ENCODE measurements at places on chromosomes 7 and 10.

- DNase-seq, result no peak
Measured at GRCh38 chr10:97117372-97117771, 68.4 kb downstream of the SLIT1 start.

- no peak for DNase-seq
Measured at GRCh38 chr7:102175423-102176170, 111.1 kb upstream of the SH2B2 start.

DNA sequence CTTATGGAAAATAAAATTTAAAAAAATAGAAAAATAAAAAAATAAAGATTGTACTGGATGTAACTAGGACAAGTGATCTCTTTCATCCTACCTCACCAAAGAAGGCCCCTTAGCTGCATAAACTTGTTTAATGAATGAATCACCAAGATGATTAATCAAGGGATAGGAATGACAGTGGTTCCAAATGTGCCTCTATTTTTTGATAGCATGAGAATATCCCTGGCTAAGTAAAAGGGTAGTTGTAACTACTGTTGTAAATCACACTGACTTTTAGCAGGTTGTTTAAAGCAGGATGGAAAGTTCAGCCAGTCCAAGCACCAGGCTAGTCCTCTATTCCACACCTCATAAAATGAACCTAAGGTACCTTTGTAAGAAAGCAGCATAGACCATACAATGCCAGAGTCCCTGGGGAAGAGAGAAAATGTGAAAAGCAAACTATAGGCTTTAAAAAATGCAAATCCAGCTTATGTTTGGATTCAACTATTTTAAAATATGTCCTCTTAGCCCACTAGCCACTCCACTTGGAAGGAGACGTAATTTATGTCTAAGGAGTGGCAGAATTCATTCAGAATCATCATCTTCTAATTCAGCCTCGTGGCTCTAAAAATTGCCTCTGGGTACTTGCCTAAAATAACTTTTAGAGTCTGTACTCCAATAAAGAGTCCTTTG is 126.8 kb downstream of the SKIDA1 start:
- DNase-seq, result no peak

DNA sequence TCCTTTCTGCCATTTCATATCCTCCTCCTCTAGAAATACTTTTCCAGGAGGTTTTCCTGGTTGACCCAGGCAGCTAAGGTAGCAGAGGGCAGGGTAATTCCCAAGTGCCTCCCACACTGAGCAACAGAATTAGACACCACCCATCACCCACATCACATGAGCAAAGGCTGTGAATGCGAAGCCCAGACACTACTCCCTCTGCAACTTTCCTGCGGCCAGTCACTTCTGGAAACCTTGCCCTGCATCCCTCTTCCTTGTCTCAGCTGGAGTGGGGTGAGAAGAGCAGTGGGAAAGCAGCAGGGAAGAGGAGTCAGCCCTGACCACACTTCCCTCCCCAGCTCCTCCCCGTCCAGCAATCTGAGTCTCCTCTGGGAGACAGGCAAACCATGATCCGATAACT is 15.2 kb downstream of the TMEM176B start:
- no peak for DNase-seq

- DNase-seq, result no peak
Measured at GRCh38 chr7:150784120-150784736, 15.9 kb downstream of the TMEM176B start.

DNA sequence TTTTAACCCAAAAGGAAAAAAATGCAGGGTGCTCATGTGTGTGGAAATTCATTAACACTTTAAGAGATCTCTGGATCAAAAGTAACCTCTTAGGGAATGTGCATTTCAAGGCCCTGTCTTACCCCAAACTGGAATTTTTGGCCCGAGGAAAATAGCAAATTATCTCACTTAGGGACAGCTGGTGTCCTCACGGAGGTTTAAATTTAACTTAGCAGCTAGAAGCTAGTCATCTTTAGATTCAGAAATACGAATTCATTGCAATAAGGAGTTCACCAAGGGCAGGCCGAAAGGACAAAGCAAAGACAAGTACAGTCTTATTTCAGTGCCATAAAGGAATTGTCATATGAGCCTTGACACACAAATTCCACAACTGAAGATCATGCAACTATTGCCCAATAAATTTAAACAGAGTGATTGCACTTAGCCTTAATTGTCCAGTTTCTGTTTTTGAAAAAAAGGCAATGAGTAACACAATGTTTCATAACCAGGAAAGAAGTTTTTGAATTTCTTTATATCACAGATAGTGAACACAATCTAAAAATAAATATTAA is 22.4 kb upstream of the SEMA3C start:
- no peak for DNase-seq

DNA sequence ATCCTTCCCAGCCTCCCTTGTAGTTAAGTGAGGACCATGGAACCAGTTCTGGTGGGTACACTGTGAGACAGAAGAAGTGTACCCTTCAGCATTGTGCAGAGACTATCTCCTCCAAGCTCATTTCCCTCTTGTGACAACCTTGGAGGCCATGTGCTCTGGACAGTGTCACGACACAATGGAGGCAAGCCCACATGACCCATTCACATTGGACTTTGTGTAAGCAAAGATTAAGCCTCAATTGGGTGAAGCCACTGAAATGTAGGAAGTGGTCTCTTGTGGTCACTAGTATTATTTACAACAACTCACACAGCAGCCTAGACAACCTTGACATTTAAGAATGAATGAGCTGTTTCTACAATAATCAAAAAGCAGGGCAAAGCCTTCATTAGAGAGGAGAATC is 124.2 kb downstream of the INHBA start:
- no peak for DNase-seq

- DNase-seq, result no peak
Measured at GRCh38 chr10:27558612-27559020, 54.5 kb downstream of the RAB18 start.

GRCh38 chr7:15755061-15755460 is 68.6 kb upstream of the MEOX2 start:
- no peak for DNase-seq

- no peak for DNase-seq
Measured at GRCh38 chr10:93267521-93267920, 193.8 kb downstream of the CYP26A1 start.

DNA sequence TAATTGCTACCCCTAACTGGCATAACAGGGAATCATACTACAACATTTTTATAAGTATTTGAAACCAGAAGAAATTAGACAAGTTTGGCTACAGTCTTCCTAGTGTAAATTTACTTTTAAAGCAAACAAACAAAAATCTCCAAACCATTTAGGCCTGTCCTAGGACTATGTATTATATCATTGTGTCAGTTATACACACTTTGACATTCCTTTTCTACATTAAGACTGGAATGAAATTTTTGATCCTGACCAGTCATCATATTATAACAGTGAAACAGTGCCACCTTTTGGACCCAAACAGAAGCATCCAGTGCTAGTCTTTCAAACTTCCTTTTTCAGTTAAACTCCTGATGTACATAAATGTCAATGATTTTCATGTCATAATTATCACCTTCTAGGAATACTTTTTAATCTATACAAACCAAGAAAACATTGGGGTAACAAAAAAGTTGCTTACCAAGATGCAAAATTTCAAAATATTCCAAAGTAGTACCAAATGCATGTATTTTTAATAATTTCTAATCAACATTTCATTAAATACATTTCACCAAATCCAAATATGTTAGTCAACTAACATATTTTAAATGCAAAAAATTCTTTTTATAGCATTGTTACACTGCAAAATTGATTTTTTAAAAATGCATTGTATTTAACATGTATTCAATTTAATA is 75.7 kb downstream of the IMMP2L start:
- no peak for DNase-seq

- no peak for DNase-seq
Measured at GRCh38 chr10:68176797-68177196, 55.1 kb downstream of the ATOH7 start.

- DNase-seq, result no peak
Measured at GRCh38 chr7:45589061-45589460, 14.9 kb downstream of the ADCY1 start.

GRCh38 chr7:44962483-44963251 is 16.1 kb downstream of the MYO1G start:
- DNase-seq, result no peak

GRCh38 chr10:95792211-95792780 is 36.3 kb downstream of the ENTPD1 start:
- no peak for DNase-seq

GRCh38 chr7:139095194-139095659 is 14.3 kb downstream of the ZC3HAV1 start:
- DNase-seq, result peak; percentile 88

DNA sequence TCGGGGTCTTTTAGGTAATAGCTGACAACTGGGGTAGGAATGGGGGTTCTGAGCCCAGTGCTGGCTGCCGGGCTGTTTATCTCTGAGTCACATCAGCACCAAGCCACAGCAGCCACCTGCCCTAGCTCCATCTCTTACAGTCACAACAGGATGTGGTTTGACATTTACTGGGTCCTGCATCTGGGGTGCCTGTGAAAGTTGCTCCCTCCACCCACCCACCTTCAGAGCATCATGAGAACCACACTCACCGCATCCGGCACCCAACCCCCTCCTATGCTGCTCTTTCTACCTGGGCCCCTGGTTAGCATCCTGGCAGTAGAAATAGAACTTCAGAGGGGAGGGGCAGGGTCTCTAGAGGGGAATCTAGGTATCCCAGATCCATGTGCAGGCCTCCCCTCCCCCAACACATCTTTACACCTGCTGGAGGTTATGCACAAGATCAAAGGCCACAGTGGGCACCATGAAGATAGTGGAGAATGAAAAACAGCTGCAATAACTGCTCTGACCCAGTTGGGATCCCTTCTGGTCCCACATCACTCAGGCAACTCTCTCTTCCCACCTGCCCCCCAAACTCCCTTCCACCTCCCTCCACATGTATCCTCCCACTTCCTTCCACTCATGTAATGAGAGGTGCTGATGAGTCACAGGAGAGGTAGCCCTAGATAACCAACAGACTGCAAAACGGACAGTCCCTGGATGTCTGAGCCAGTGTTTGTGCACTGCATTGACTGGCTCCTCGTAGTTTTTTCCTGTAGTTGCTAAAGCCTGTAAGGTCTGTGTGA is 38.2 kb downstream of the PRSS2 start:
- peak; percentile 89 for DNase-seq

DNA sequence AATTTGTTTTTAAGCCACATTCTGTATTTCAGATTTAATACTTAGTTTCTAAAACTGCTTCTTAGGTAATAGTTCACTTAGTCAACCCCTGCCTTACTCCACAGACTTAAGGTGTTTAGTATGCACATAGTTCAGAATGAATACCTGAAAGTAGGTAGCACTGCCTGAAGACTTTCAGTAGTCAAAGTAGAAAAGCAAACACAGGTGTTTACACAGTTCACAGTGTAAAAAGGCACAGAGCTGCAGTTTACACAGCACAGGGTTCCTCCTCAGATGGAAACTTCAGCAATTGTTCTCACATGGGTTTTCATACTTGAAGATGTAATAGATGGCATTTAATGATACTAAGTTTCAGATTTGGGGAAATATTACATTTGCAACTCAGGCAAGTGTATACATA is 3.1 kb upstream of the PKD1L1 start:
- DNase-seq, result no peak

DNA sequence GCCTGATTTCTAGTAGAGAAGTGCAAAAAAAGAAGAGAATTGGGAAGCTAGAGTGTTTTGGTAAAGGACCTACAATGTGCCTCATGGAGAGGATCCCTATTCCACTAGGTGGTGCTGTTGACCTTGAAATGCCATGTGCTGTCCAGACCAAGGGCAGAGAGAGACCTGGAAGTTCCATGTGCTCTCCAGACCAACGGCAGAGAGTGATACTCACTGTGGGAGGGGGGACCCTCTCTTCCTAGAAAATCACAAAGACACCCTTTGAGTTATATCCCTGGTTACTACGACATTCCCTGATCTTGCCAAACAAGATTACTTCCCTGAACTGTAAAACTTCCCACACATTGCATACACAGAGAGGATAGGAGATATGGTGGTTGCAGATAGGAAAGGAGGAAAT is 212.7 kb upstream of the ZNF804B start:
- no peak for DNase-seq

DNA sequence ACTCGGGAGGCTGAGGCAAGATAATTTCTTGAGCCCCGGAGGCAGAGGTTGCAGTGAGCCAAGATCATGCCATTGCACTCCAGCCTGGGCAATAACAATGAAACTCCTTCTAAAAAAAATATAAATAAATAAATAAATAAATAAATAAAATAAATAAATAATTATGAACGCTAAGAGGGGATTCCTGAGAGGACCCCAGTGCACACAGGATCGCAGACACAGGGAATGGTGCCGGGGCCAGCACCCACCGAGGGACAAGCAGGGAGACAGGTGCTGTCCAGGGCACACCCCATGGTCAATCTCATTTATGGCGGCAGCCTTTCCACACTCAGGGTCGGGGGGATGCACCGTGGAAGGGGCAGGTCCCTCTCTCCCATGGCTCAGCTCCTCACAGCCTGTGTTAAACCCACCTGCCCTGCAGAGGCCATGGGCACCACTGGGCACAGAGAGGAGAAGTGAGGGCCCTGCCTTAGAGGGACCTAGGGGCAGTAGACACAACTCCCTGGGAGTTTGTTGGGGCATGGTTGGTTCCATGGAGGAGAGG is 2.2 kb upstream of the RAMP3 start:
- DNase-seq, result no peak

- DNase-seq, result no peak
Measured at GRCh38 chr7:68070992-68071391, 1074.4 kb downstream of the TYW1 start.

- no peak for DNase-seq
Measured at GRCh38 chr7:155660059-155660757, 15.7 kb downstream of the RBM33 start.

- DNase-seq, result no peak
Measured at GRCh38 chr10:78312197-78313047, 278.8 kb downstream of the RPS24 start.

DNA sequence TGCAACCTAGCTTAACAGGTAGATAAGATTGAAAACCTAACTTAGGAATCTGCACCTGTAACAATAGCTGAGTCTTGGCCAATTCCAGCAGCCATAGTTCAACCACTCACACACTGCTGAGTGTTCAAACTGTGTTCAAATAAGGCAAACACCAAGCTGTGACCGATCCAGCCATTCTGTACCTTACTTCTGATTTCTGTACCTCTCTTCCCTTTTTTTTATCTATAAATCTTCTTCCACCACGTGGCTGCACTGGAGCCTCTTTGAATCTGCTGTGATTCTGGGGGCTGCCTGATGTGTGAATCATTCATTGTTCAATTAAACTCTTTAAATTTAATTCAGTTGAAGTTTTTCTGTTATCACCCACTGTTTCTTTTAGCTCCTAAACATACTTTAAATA is 15.7 kb upstream of the FOXL3 start:
- DNase-seq, result no peak

- no peak for DNase-seq
Measured at GRCh38 chr10:484441-484924, 205.0 kb downstream of the DIP2C start.

- DNase-seq, result no peak
Measured at GRCh38 chr10:93059975-93060886, at the start of gene CYP26C1. CYP26C1 (plus strand) TSS chr10:93060798; CDS start chr10:93061264, 466 bp downstream.

GRCh38 chr7:40194745-40195144 is 59.9 kb downstream of the SUGCT start:
- no peak for DNase-seq

GRCh38 chr10:341081-341740 is 206.0 kb downstream of the ZMYND11 start:
- DNase-seq, result no peak

GRCh38 chr7:154720016-154720415 is 282.9 kb downstream of the PAXIP1 start:
- DNase-seq, result no peak
